Mesothelial cell of epicardium (in vitro differentiated cells): ENCODE measurements at places on chromosomes 16 and 17. TPM values are rescaled to one million over a fixed set of nuclear protein-coding genes. Genes with fewer than 3 reads are reported as not detected.
A peak's percentile ranks its signal among the peaks of the same experiment; 100 is the strongest.

DNA sequence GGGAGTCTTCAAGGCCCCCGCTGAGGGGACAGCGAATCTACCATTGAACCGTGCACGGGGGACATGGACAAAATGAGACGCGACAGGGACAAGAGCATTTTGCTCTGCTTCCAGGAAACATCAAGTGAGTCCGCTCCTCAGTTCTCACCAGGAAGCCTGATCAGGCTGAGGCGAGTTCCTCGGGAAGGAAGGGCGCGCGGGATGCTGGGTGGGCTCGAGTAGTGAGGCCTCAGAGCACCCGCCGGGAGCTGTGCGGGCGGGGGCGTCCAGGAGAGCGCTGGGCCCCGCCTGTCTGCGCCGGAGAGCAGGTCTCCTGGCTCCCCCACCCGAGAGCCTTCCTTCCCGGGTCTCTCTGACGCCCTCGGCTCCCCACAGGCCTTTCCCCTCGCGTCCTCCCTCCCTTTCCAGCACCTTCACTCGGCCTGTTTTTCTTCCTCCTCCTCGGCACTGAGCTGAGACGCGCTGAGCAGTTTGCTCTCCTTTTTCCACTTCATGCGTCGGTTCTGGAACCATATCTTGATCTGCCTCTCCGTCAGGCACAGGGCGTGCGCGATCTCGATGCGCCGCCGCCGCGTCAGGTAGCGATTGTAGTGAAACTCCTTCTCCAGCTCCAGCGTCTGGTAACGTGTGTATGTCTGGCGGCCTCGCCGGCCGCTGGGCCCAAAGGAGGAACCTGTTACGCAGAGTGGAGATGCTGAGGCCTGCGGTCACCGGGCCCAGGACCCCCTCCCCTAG is 2.6 kb upstream of the HOXB5 start:
- no peak for DNase-seq

The NUDT21 gene
- total RNA-seq = 134 to 141 TPM (median 136 TPM) in 3 replicates

The GPR142 gene
- total RNA-seq = 0.18 TPM in 1 of 3 replicates, not detected in the others

The TNFRSF13B gene
- total RNA-seq = not detected in 3 replicates

GRCh38 chr16:13633391-13633861 is 286.5 kb upstream of the ERCC4 start:
- no peak for DNase-seq

The CD7 gene
- 0.83 to 1.4 TPM (median 1.2 TPM) in 3 replicates for total RNA-seq

GRCh38 chr17:57874434-57875289 is 24.8 kb upstream of the MRPS23 start:
- DNase-seq = peak; percentile 83

The SCNN1G gene
- 0.09 TPM in 1 of 3 replicates, not detected in the others for total RNA-seq

GRCh38 chr17:40209404-40210093 is 9.6 kb upstream of the WIPF2 start:
- DNase-seq = no peak

- DNase-seq = no peak
These were observed 6.5 kb downstream of the ALOX15 start for GRCh38 chr17:4634976-4635375.

The RSPRY1 gene
- 43.8 to 50.7 TPM (median 44.0 TPM) in 3 replicates for total RNA-seq

The KIF2B gene
- not detected in 3 replicates for total RNA-seq
